Stimulated activated CD8-positive, alpha-beta memory T cell treated with anti-CD3 and anti-CD28 coated beads, Interleukin-7, amount 100 ng/mL, for 1 hour (primary cell): ENCODE measurements at places on chromosomes 11 and 22.

DNA sequence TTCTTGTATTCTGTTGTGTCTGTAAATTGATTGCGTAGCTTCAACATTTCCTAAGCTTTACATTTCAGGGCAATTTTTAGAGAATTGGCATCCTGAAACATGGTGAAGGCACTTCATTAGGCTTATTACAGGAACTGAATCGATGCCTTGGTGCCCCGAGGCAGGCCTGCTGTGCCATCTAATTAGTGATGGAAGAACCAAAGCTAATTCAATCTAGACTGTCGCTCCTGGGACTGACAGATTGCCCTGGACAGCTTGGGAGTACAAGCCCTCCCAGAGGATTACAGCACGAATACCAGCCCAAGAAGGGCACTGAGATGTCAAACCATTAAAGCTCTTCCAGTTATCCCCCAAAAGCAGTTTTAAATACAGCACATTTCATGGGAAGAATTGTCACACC is 243.2 kb upstream of the ZC3H12C start:
- no peak for DNase-seq

DNA sequence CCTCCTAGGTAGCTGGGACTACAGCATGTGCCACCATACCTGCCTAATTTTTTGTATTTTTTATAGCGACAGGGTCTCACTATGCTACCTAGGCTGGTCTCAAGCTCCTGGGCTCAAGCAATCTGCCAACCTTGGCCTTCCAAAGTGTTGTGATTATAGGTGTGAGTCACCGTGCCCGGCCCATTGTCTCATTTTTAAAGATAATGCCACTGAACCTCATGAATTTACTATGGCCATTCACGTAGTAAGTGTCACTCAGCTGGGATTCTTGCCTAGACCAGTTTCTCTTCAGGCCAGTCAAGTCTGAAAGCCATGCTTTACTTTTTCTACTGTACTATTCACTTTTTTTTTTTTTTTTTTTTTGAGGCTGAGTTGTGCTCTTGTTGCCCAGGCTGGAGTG is 22.4 kb downstream of the DEPDC5 start:
- DNase-seq, result no peak

GRCh38 chr11:94675813-94676212 is 92.3 kb upstream of the AMOTL1 start:
- DNase-seq, result no peak

DNA sequence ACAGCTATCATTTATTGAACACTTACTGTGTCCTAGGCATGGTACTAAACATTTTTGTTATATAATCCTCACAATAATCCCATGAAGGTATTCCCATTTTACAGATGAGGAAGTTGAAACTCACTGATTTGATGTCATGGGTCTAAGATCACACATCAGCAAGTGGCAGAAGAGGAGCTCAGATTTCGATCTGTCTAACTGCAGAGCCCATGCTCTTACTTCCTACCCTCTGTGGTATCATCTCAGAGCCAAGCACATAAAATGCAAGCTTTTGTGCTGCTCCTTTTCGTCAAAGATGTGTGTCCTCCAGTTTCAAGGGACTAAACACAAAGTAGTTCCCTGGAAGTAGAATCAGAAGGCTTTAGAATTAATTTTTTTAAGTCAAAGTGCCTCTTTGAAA is 71.1 kb downstream of the ARFGAP2 start:
- DNase-seq, result no peak

DNA sequence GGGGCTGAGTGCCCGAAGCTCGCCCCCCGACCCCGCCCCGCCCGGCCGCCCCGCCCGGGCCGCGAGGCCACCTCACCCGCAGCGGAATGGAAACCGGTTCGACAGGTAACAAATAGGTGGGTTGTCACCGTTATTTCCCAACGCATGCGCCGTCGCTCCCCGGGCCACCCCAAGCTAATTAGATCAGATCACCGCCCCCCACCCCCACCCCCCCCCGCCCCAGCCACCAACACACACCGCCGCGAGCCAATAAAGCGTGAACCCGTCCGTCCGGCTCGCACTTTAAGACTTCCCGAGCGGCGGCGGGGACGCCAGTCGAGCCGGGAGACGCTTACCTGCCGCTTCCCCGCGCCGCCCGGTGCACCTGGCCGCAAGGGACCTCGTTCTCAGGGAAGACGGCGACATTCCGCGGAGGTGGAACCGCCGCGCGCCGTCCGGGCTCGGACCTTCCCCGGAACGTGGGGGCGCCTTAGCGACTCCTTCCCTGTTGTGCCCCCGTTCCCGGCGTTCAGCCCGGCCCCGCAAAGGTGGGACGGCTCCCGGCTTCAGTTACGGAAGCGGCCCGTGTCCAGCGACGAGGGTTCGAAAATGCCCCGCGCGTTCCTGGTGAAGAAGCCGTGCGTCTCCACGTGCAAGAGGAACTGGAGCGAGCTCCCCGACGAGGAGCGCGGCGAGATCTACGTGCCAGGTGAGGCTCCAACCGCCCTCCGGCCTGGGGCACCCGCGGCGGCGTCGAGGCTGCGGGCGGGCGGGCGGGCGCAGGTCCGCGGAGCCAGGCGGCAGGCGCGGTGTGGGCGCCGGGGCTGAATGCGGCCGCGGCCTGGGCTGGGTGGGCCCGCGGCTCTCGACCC is at the start of gene OVOL1:
TSS of gene OVOL1 (plus strand) at position 278 of the 851 bp plus-strand sequence. CDS start at position 589, 311 bp downstream.
- no peak for DNase-seq
